CD4-positive, alpha-beta T cell treated with Interleukin-21 for 1 hour (primary cell): ENCODE measurements at places on chromosomes 2 and 18.

GRCh38 chr2:196284144-196284844 is 112.9 kb upstream of the STK17B start:
- DNase-seq = no peak

- DNase-seq = no peak
These were observed 222.7 kb upstream of the EPAS1 start for GRCh38 chr2:46074501-46074900.

- no peak for DNase-seq
These were observed 56.3 kb downstream of the GTF3C3 start for GRCh38 chr2:196743165-196743564.

- DNase-seq = no peak
These were observed 154.1 kb upstream of the MMADHC start for GRCh38 chr2:149741646-149742045.

GRCh38 chr2:240640939-240641338 is 15.7 kb downstream of the GPR35 start:
- no peak for DNase-seq

GRCh38 chr18:76401498-76401897 is 93.5 kb downstream of the ZNF516 start:
- DNase-seq = no peak

- DNase-seq = no peak
These were observed 31.2 kb downstream of the FTCDNL1 start for GRCh38 chr2:199819746-199820145.

DNA sequence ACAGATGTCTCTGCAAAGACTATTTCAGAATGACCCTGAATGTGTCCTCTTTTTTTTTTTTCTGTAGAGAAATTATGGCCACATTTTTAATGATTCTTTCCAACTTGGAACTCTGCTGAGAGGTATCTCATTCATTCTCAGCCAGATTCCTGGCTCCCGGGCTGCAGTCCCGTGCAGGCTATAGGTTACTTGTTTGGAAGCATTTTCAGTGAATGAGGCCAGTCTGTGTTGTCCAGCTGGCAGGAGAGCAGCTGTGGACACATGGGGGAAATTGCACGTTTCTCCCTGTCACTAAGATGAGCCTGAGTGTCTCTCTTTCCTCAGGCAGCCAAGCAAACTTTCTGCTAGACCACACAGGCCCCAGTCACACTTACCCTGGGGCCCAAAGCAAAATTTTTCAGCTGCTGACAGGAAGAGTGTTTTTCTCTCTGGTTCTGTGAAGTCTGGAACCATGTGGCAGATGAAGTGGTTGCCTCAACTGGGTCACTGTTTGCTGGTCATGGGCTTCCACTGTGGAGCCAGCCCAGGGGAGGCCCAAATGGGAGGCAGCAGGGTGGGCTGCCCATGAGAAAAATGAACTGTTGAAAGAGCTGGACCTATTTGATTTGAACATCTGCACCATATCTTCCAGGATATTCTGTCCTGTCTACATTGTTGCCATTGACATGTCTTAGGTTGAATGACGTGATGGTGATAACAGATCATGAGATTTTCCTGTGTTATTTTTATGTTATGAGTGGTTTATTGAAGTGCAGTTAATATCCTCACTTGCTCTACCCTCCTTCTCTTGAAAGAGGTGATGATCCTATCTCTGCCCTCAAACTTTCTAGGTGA is 431.2 kb downstream of the LPIN1 start:
- DNase-seq = peak; percentile 15

DNA sequence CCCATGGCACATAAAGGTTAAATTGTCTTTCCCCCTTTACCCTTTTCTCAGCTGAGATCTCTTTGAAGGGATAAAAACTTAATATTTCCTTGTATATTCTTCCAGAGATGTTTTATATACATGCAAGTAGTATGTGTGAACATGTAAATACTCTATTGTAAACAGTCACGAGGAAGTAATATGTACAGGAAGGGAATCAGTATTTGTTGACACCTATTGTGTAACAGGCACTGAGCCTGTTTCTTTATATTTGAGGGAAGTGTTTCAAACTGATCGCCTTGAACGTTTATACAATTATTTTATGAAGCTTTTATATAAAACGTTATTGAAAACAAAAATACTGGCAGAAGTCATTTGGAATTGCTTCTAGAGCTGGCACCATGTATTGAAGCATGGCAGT is 13.2 kb downstream of the RALBP1 start:
- DNase-seq = no peak

DNA sequence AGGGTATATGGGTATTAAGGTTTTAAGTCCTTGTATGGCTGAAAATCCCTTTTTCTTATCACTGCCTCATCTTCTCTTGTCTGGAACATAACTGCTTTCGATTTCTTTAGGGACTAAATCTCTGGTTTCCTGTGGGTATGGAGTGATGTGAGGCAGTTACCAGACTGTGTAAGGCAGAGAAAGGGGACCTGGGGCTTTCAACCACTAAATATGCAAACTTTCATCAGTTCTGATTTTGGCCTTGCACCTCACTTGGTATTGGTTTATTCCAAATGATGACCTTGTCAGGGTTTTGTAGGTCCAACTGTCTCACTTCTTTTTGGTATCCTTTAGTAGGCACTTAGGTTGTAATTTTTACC is 9.3 kb downstream of the MAP4K4 start:
- peak; percentile 70 for DNase-seq

- no peak for DNase-seq
These were observed 85.2 kb upstream of the RPE start for GRCh38 chr2:209917154-209917771.
